ENCODE measurements at places on chromosomes 6 and 20.
A peak's percentile ranks its signal among the peaks of the same experiment; 100 is the strongest.

- DNase-seq, result no peak
Measured at GRCh38 chr6:156026486-156027247, 571.0 kb upstream of the NOX3 start.

DNA sequence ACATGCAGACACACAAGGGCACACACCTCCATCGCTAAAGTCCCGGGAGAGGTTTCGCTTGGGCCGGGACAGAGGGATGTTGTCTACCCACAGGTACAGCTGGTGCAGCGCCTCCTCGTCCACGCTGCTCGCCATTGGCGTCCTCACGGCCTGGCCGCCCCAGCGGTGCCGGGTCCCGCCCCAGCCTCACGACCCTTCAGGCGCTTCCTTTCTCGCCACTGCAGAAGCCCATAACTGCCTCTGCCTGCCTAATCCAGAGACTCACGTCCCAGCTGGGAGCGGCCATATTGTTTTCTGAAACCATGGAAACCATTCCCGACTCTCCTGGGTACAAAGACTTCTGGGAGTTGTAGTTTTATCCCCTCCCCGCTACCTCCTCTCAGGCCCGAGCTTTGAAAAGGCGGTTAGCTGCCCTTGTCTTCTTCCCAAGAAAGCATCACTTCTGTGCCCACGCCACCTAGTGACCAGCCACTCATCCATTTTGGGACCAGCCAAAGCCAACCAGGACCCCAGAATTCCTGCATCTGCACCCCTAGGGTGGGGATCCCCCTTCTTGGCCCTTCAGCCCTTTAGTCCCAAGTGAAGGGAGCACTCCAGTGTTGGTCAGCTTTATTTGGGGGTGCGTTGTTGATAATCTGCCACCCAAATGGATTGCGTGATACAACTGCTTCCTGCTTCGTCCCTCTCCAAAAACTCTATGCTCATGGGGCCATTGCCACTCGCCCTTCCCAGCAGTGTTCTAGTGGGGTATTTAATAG, at the start of gene SPEF1:
SPEF1 (minus strand) TSS at position 296 of the 758 bp plus-strand sequence; CDS start at position 135, 161 bp downstream.
- peak; percentile 82 for DNase-seq

DNA sequence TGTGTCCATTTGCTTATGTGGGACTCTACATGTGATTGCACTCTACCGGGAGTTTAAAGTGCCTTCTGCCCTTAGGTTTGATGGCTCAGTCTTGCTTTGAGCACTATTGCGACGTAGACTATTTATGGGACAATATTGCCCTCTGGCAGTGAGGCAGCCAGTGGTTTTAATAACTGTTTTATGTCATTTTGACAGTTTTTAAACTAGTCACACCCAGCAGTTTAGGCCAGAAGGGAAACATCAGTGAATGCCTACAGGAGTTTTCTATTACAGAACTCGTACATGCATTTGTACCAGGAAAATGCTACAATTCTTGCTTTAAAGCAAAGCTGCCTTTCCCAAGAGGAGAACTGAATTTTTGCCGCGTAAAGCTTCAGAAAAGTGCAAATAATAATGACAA, 813.7 kb downstream of the KIF16B start:
- DNase-seq, result no peak

DNA sequence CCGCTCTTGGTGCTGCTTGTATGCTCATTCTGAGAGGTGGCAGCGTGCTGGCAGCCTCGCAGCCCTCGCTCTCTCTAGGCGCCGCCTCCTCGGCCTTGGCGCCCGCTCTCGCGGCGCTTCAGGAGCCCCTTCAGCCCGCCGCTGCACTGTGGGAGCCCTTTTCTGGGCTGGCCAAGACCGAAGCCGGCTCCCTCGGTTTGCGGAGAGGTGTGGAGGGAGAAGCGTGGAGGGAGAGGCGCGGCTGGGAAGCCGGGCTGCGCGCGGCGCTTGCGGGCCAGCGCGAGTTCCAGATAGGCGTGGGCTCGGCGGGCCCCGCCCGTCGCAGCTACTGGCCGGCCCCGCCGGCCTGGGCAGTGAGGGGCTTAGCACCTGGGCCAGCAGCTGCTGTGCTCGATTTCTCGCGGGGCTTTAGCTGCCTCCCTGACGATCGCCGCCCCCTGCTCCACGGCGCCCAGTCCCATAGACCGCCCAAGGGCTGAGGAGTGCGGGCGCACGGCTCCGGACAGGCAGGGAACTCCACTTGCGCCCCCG, 19.5 kb upstream of the FAM8A1 start:
- no peak for DNase-seq

DNA sequence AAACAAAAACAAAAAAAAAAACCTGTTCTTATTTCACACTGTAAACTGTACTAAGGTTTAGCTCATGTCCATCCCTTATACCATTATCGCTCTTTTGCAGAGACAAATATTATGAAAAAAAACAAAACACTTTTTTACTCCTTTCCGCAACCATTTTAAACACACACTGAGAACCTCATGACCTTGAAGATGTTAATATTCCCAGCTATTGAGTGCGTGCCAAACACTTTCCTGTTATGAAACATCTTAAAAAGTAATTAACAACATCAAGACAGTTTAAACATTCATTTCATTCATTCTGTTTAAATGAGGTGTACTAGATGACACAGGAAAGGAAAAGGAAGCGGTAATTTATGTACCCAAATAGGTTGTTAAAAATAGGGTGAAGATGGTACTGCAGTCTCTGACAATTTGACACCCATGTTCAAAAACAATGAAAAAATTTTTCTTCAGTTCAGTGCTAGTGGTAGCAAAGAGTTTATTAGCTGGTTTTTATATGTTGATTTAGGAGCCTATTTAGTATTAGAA, 3.9 kb upstream of the ARHGAP18 start:
- DNase-seq, result no peak

- no peak for DNase-seq
Measured at GRCh38 chr20:38336726-38337125, 9.6 kb upstream of the LBP start.

GRCh38 chr20:22080985-22081384, 375.5 kb downstream of the PAX1 start:
- DNase-seq, result no peak

GRCh38 chr6:152727507-152727906, 23.1 kb upstream of the VIP start:
- DNase-seq, result no peak

GRCh38 chr6:135014353-135014832, 40.2 kb downstream of the HBS1L start:
- no peak for DNase-seq

DNA sequence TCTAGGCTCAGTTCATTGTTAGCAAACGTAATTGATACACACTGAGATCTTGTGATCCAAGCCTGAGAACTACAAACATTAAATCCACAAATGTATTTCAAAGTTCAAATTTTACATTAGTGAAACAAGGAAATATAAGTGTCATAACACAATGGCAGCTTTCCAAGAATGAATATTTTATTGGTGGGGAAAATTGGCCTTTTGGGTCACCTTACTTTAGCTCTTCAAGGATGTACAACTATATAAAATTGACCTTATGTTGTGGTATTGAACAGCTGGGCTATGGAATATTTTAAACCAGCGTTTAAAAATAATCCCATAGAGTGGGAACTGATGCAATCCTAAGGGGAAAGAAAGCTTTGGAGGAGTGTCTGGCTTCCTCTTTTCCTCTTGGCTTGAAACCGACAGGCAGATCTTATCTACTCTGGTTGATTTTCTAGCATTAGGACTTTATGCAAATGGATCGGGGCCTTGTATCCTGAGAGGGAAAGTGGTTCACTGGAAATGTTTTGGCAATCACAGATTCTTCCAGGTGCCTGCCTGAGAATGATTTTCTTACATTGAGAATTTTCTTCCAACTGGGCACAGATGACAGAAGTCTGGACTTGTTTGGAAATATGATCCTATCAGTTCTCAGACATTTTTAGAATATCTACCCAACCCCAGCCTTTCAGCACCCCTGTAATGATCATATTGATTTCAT, 184.8 kb upstream of the ECI2 start:
- DNase-seq, result no peak

DNA sequence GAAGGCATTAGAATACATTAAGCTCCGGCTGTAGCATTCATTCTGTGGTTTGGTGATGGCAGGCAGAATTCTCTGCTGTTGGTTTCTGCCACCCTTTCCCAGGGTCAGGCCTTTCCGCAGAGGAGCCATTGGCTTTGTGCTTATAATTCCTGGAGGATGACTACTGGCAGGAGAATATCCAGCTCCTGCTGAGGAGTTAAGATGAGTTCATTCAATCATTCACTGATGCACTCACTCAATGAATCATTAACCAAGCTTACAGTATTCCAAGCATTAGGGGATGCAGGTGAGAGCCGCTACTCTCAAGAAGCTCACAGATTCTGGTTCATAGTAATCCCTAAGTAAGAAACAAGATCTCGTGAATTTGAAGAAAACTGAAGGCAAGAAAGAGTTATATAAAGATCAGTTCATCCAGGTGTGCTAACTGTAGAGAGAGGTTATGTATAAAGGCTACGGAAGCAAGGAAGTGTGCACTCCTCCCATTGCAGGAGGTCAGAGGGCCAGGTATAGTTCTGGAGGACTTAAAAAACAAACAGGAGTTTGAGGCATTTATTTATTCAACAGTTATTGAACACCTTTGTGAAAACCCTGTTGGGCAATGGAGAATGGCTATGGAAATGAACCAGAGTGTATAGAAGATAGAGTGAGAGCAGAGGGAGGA, 75.5 kb downstream of the HMGN3 start:
- DNase-seq, result no peak

GRCh38 chr20:60970601-60971000, 281.5 kb upstream of the CDH4 start:
- DNase-seq, result no peak

GRCh38 chr6:19721766-19722377, 115.3 kb upstream of the ID4 start:
- no peak for DNase-seq

DNA sequence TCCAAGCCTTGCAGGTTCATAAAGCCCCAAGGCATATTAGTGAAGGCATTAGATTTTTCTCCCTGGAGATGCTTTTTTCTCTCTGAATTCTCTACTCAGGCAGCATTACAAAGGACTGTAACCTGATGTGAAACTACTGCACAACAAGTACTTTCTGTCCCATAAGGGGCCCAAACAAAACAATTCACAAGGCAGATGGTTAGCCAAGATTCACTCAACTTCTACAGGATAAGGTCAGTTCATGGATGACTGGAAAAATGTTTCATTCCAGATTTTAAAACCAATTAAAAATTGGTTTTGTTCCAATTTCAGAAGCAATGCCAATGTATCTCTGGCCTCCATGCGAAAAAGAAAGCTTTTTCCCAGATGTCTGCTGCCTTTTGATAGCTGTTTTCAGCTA, 181.8 kb downstream of the KHDC1L start:
- DNase-seq, result no peak

DNA sequence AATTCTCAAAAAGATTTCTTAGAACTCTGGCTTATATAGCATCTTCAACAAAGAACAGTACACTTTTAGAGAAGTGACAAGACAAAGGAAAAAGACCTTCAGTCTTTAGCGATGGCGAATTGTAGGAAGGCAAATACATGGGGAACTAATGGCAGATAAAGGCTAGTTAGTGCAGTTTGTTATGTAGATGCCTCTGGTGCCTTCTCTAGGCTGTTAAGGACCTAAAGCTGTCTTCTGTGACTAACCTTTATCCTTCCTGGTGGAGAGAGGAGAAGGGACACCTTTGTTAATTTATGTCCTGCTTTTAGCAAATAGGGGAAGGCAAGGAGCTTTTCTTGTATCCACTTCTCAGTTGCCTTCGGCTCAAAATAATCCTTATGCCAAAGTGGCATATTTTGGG, 7.2 kb downstream of the ANKRD6 start:
- no peak for DNase-seq

- no peak for DNase-seq
Measured at GRCh38 chr20:15630360-15630759, 942.9 kb downstream of the KIF16B start.

DNA sequence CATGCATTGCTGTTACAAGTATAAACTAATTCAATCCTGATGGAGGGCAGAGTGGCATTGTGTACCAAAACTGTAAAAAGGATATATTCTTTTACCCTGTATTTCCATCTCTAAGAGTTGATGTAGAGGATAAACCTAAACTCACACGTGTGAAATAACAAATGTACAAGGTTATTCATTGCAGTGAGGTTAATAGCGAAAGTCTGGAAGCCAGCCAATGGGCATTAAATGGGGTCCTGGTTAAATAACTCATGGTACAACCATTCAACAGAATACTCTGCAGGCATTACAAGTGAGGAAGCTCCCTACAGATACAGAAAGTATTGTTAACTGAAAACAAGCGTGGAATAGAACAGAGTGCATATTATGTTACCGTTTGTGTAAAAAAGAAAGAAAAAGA, 56.9 kb downstream of the BCAS1 start:
- DNase-seq, result no peak

- DNase-seq, result no peak
Measured at GRCh38 chr6:7580537-7580926, 9.5 kb upstream of the SNRNP48 start.

DNA sequence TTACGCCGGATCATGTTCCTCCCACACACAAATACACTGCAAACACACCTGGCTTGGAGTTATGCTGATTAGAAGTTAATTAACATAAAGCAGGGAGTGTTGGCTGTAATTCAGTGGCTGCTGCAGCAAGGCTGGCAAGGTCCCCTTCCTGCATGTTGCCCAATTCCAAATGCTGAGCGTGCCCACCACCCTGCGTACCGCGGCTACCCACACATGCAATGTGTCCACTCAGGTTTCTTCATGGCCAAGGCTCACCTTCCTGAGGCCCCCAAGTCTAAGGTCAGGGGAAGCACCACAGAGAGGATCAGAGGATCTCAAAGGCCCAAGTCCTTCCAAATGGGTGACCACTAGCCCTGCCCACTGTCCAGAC, 11.6 kb upstream of the PRND start:
- DNase-seq, result no peak

- no peak for DNase-seq
Measured at GRCh38 chr6:130632277-130632676, 194.9 kb upstream of the SMLR1 start.

GRCh38 chr6:11473008-11473740, 64.4 kb upstream of the TMEM170B start:
- no peak for DNase-seq

DNA sequence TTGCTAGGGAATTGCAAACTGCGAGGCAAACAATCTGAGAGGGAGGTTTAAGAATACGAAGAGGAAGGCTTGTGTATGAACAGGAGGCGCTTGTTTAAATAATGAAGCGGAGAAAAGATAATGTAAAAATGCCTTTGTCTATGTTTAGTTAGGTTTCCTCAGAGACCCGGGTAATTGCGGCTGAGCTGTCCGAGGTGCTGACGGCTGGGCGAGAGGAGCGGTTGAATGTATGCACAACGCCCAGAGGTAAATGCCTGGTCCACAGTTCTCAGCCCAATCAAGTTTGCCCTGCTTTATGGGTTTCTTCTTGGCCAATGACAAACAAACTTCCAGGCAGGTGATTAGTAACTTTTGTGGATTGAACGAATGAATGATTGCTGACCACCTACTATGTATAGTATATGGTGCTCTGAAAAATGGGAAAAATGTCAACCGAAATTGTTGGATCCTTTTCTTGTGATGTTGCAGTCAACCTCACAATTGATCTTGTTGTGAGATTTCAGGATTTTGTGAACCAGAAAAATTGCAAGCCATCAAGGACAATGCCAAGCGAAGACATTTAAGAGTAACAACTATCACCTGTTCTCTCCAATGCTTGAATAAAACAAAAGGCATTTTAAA, 38.3 kb upstream of the SLC32A1 start:
- no peak for DNase-seq

- no peak for DNase-seq
Measured at GRCh38 chr6:52526634-52527033, 50.2 kb downstream of the TRAM2 start.
